Stimulated activated CD4-positive, alpha-beta T cell treated with anti-CD3 and anti-CD28 coated beads, TNF-alpha, amount 100 ng/mL, for 4 hours (primary cell): ENCODE measurements at places on chromosomes 5 and 9.

GRCh38 chr9:125991886-125992529 is 244.8 kb downstream of the PBX3 start:
- no peak for DNase-seq

DNA sequence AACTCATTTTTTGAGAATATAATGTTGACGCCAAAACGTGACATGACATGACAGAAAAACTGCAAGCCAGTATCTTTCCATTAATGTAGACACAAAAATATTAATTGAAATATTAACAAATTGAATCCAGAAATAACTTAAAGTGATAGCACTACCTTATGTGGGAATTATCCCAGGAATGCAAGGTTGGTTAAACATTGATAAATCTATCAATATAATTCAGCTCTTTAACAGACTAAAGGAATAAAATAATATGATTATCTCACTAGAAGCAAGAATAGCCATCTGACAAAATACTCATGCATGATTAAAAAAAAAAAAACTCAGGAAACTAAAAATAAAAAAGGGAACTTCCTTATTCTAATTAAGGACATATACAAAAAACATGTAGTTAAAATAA is 6.8 kb downstream of the ZNF510 start:
- DNase-seq: no peak

GRCh38 chr9:71886541-71886940 is 24.5 kb downstream of the ABHD17B start:
- no peak for DNase-seq

DNA sequence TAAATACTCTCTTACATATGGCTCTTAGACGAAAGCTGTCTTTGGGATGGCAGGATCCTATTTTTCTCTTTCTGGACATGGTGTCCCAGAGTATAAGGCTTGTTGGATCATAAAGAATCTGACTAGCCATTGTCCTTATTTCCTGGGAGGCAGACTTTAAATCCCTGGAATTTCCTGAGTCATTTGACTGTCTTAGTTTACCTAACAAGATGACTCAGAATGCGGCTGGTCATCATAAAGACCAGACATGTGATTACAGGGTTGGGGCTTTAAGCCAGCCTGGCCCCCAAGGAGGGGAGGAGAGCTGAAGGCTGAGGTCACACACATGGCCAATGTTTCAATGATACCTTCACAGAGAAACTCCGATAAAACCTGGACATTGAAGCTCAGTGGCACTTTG is 37.2 kb downstream of the FAM240B start:
- DNase-seq: no peak

GRCh38 chr5:62974623-62975022 is 396.0 kb downstream of the LRRC70 start:
- no peak for DNase-seq

- DNase-seq: no peak
These were observed 5.1 kb downstream of the OBP2A start for GRCh38 chr9:135551031-135551430.

GRCh38 chr9:114134827-114135396 is 20.4 kb upstream of the COL27A1 start:
- no peak for DNase-seq

- no peak for DNase-seq
These were observed 11.1 kb upstream of the SHOC1 start for GRCh38 chr9:111805830-111806241.

DNA sequence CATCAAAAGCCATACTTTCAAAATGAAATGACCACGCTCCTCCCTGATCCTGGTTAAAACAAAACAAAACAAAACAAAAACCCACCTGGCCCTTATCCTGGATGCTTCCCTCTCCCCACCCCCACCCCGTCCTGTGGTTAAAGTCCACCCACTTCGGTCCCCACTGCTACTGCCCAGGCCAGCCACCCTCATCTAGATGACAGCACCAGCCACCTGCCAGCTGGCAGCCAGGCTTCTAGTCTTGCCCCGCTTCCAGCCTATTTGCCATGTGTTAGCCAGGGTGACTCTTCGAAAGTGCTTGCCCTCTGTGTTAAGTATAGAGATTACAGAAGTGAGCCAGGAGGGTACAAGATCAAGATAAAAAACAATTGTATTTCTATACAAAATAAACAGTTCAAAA is 27.5 kb upstream of the NCS1 start:
- DNase-seq: no peak
